ENCODE measurements at places on chromosomes 1 and 21.

DNA sequence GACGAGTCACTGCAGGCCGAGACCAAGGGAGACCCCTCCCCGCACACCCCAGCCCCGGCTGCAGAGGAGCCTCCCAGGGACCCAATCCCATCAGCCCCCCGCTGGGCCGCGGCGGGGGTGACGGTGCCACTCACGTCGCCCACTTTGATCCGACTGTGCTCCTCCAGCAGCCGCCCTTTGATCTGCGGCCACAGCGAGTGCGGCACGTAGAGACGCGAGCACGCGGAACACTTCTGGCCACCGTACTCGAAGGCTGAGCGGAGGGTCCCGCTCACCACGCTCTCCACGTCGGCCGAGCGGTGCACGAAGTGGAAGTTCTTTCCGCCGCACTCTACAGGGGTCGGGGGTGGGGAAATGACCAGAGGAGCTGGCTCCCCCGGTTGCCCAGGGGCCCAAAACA is 17.8 kb upstream of the TAS1R2 start:
- DNase-seq: no peak

- DNase-seq: no peak
Observed at GRCh38 chr1:178077917-178078316, 16.0 kb upstream of the RASAL2 start.

GRCh38 chr1:212162635-212163034 is 122.6 kb upstream of the PPP2R5A start:
- peak; percentile 41 for DNase-seq

DNA sequence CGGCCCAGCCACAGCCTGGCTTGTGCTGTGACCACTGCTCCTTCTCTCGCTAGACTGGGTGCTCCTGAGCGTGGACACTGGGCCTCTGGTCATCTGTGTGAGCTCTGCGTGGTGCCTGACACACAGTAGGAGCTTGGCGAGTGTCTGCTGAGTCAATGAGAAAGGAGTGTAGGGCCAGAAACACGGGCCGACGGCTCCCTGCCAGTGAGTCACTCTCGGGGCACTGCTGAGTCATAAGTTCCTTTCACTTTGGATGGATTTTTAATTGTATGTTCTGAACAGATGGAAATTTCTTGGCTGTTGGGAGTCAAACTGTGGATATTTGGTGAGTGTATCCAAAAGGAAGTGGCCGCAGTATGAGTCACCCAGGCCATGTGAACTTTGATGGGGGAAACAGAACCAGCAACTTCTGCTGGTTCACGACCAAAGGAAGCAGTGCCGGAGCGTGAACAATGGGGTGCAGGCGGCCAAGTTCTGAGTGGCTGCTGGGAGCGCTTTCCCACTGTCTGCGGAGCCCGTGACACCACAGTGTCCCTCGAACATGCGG is 41.0 kb upstream of the COL18A1 start:
- peak; percentile 5 for DNase-seq

DNA sequence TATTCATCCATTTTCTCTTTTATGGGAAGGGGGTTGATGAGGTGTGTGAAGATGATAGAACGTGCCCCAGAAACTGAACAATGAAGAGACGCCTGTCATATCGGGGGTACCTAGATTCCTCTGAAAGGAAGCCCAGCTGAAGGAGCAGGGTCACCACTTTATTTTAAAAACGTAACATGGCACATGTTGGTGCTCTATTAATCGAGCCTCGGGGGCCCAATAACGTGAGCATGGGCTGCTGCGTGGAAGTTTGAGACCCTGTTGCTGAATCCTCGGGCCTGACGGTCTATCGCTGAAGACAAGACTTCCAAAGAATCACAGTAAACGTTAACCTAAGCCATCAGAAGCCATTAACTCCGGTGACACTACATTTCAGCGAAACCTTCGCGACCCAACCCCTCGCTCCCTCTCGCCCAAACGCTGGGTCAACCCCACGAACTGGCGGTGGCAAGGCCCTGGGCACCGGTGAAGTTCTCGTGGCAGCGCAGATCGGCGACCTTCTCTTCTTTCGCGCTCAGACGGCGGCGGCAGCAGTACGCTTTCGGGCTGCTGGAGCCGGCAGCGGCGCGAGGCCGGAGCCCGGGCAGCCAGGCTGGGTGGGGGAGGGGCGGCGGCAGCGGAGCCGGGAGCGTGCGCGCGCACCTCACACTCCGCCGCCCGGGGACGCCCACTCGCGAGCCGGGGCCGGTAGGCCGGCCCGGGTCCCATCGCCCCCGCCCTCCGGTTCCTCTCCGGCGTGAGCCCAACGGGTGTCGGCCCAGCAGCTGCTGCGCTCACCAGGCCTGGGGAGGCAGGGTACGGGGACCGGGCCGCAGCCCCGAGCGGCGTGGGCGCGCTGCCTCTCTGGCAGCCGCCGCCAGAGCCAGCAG is 838 bp upstream of the MAN1A2 start:
- DNase-seq: no peak

GRCh38 chr1:156089704-156090103 is 7.4 kb upstream of the MEX3A start:
- no peak for DNase-seq

Data from GM12864 (cell line).